ENCODE measurements at places on chromosomes 7 and 10. TPM values are rescaled to one million over a fixed set of nuclear protein-coding genes. Genes with fewer than 3 reads are reported as not detected.

- DNase-seq, result no peak
Observed at GRCh38 chr10:61964949-61965702, 63.6 kb downstream of the ARID5B start.

SUGCT gene
- 8.4 TPM for total RNA-seq

GRCh38 chr10:88672041-88672440, 7.8 kb downstream of the LIPF start:
- DNase-seq, result no peak

- no peak for DNase-seq
Observed at GRCh38 chr10:118290471-118290995, 51.6 kb downstream of the FAM204A start.

DNA sequence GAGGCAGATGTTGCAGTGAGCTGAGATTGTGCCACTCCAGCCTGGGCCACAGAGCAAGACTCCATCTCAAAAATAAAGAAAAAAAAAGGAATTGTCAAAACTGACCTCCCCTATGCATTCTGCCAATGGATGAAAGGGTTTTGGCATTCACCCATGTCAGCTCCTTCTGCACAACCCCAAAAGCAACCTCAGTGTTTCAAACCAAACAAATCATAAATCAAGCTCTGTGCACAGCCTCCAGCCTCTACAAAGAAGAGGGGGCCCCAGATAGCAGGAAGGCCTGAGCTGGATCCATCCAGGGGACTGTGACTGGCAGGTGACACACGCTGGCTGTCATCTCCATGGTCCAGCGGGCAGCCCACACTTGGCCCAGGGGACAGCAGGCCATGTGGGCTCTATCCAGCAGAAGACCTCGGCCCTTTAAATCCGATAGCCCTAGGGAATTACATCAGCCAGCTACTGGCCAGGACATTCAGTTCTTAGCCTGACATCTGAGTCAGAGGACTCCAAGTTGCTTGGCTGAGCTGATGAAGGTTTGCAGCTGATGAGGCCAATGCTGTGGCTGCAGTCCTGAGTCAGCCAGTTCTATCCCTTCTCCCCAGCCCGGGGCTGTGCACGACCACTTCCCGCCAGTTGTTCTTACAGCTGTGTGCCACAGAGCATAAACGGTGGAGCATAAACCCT, 52.0 kb upstream of the FIGNL1 start:
- peak; percentile 84 for DNase-seq

AOAH gene
- 2.7 TPM for total RNA-seq

FAM131B gene
- total RNA-seq, result 0.59 TPM

DNA sequence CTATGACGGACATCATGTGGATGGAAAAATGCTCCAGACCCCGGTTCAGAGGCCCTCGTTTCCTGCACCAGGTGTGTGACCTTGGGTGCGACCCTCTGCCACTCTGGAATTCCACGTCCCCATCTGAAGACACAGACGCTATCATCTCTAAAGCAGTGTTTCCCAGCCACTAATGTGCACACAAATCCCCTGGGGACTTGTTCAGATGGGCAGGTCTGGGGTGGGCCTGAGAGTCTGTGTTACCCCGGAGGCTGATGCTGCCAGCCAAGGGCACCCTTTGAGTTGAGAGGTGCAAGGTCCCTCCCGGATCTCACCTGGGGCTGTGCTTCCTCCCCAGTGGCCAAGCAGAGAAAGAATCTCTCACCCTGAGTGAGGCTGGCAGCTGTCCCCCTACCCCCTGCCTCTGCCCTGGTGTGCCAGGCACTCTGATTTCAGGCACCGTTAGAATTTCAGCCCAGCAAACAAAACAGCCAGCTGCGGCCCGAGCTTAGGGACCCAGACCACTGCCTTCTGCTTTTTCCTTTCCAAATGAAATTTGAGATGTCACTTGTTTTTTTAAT, 90.0 kb downstream of the SLIT1 start:
- no peak for DNase-seq

MCMBP gene
- 26.5 TPM for total RNA-seq

DNA sequence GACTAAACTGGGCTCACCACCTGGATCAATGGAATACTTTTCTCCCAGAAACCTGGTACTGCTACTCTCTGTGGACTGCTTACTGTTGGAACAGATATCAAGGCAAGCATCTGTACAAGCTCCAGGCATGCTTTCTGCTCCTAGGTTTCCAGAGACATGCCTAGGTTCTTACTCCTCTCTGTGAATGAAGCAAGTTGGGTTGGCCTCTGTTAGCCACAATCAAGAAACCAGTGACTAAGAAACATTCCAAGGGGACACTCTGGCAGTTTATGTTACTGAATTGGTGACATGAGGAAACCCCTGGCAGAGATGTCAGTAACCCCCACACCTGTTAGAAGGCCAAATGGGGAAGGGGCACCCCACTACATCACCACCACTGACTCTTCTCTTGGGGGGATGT, 121.9 kb downstream of the GFRA1 start:
- no peak for DNase-seq

DNA sequence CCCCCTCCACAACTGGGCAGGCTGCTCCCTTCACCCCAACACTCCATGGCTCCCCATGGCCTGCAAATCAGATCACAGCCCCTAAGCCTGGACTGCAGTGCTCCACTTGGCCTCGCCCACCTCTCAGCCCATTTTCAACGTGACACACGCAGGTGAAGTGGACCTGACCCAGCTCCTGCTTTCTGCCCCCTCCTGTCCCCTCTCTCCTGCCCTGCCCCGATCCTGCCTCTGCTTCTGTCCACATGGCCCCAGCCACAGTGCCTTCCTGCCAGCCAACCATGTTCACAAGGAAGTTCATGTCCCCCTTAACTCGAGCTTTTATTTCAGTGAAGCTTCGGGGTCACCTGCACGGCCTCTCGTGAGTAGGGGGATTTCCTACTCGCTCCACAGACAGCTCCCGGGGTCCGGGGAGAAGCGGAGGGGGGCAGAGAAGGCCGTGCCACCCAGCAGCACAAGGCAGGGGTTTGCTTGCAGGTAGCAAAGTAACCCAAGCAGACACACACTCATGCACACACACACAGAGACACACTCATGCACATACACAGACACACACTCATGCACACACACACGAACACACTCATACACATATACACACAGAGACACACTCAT, 537.5 kb downstream of the DNAJB6 start:
- peak; percentile 20 for DNase-seq

DNA sequence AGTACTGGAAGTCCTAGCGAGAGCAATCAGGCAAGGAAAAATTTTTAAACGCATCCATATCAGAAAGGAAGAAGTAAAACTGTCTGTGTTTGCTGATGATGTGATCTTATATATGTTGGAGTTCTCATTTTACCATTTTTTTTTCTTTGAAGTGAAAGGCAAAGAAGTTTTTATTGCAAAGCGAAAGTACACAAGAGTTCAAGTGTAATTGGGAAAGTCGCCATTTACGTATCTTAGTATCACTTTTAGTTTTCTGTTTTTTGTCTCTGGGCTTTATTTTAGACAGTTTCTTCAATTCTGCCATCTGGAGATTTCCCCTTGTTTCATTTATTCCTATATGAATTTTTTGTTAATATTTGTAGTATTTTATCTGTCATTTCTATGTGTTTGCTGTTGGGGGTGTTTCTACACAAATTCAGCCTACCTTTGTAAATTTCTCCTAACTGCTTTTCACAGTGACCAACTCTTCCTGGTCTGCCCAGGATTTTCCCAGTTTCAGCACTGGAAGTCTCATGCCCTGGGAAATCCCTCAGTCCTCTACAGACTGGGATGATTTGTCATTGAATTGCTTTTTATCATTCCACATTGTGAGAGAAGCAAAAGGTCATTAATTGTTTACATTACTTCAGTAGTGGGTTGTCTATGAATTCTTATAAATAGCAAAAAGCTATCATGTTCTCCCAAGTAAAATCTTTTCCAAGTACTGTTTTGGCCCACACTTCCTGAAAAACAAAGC, 23.2 kb downstream of the BET1 start:
- DNase-seq, result no peak

- no peak for DNase-seq
Observed at GRCh38 chr7:74690474-74690873, 33.0 kb downstream of the GTF2I start.

RGR gene
- 1.7 TPM for total RNA-seq

DNA sequence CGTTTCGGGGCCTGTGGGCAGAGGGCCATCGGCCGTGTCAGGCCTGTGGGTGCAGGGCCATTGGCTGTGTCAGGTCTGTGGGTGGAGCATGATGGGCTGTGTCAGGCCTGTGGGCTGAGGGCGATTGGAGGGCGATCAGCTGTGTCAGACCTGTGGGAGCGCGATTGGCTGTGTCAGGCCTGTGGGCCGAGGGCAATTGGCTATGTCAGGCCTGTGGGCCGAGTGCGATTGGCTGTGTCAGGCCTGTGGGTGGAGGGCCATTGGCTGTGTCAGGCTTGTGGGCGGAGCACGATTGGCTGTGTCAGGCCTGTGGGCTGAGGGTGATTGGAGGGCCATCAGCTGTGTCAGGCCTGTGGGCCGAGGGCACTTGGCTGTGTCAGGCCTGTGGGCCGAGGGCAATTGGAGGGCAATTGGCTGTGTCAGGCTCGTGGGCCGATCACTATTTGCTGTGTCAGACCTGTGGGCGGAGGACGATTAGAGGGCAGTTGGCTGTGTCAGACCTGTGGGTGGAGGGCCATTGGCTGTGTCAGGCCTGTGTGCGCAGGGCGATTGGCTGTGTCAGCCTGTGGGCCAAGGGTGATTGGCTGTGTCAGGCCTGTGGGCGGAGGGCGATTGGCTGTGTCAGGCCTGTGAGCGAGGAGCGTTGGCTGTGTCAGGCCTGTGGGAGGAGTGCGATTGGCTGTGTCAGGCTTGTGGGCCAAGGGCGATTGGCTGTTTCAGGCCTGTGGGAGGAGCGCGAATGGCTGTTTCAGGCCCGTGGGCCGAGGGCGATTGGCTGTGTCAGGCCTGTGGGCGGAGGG, 54.1 kb downstream of the DYNC2I1 start:
- no peak for DNase-seq

PCDH15 gene
- total RNA-seq, result 0.16 TPM

- peak; percentile 57 for DNase-seq
Observed at GRCh38 chr10:122674781-122675180, 24.9 kb downstream of the C10orf120 start.

HOXA6 gene
- not detected for total RNA-seq

DYDC2 gene
- total RNA-seq, result not detected

- DNase-seq, result no peak
Observed at GRCh38 chr7:112869111-112869774, 79.0 kb upstream of the TMEM168 start.

GRCh38 chr7:88480896-88481295, 174.2 kb upstream of the STEAP4 start:
- no peak for DNase-seq

RAB19 gene
- not detected for total RNA-seq

CTAGE6 gene
- 0.11 TPM for total RNA-seq

DNA sequence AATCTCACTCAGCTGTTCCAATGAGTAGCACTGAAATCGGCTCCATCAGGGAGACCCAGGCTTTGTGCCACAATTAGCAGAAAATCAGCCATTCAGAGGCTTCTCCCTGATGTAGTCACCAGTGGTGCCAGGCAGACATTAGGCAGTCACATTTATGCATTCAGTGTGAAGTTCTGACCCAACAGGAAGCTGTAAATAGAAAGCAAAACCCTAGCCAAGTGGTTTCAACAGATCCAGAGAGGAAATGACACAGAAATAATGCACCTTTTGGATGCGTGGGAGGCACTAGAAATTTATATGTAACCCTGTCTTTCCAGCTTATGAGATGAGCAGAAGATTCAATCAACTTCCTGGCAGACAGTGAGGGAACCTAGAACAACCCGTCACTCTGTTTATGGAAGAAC, 186.4 kb downstream of the PDE1C start:
- no peak for DNase-seq

GRCh38 chr7:131900785-131901287, 344.4 kb upstream of the PODXL start:
- DNase-seq, result no peak

DNA sequence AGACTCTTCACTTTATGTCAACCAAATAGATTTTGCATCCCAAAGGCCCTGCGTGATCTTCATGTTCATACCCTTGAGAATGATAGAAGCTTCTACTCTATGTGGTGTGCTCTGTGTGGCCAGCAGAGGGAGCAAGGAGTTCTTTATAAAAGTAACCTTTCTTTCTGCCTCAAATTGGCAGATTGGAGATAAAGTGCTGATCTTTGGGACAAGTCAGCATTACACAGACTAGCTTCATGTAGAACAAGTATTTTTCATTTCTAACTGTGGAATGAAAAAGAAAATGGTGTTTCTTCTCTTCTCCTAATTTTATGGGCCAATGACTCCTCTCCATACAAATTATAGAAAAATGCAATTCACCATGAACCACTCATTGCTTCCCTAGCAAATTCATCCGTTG, 1214.1 kb downstream of the SORCS1 start:
- DNase-seq, result peak; percentile 46

DNA sequence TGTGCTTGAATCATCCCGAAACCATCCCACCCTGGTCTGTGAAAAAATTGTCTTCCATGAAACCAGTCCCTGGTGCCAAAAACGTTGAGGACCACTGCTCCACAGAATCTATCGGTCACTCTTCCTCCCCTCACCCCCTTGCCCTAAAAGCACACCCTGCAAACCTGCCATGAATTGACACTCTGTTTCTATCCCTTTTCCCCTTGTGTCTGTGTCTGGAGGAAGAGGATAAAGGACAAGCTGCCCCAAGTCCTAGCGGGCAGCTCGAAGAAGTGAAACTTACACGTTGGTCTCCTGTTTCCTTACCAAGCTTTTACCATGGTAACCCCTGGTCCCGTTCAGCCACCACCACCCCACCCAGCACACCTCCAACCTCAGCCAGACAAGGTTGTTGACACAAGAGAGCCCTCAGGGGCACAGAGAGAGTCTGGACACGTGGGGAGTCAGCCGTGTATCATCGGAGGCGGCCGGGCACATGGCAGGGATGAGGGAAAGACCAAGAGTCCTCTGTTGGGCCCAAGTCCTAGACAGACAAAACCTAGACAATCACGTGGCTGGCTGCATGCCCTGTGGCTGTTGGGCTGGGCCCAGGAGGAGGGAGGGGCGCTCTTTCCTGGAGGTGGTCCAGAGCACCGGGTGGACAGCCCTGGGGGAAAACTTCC, 784 bp upstream of the SERPINE1 start:
- DNase-seq, result peak; percentile 80

TRPV5 gene
- not detected for total RNA-seq

DNA sequence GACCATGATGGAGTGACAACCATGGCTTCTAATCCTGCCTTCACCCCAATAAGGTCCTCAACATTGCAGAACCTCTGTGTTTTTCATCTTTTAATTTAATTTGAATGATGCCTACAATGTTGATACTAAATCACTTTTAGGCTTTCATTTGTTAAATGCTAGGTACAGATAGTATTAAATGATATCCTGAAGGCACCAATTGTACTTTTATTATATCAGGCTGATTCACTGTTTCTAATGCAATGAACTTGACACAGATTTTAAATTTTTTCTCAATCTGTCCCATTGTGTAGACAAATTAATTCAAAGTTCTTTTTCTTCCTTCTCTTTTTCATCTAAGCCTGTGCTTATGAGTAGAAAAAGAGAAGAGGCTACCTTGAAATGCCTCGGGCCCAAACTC, 5.2 kb downstream of the EPDR1 start:
- DNase-seq, result no peak

- DNase-seq, result no peak
Observed at GRCh38 chr7:11252705-11253272, 279.1 kb downstream of the PHF14 start.

- DNase-seq, result peak; percentile 24
Observed at GRCh38 chr7:45163692-45164052, 6.1 kb downstream of the RAMP3 start.
